ENCODE measurements at places on chromosomes 6 and 20.
A peak's percentile ranks its signal among the peaks of the same experiment; 100 is the strongest.

GRCh38 chr6:127727260-127727953 lies 150.4 kb downstream of the C6orf58 start:
- DNase-seq: no peak

GRCh38 chr6:106186714-106187113 lies 100.6 kb downstream of the PRDM1 start:
- no peak for DNase-seq

DNA sequence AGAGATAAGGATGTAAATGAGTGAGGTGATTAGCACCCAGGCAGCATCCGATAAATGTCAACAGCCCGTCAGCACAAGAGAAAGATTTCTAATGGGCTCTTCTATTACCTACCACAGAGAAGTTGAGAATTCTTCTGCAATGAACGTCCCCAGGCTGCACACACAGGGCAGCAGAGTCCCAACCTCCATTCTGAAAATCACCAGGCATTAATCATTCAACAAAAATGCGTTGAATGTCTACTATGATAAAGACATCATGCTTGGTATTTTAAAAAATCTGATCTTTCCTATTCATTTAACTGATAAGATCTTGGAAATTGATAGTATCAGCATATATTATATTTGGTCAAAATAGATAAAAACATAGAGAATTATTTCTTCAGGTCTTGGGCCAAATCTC lies 59.5 kb upstream of the VGLL2 start:
- no peak for DNase-seq

GRCh38 chr6:134449781-134450180 lies 131.9 kb upstream of the SGK1 start:
- DNase-seq: no peak

- DNase-seq: no peak
These were observed 666 bp downstream of the TPD52L1 start for GRCh38 chr6:125154118-125154760.

- no peak for DNase-seq
These were observed 114.0 kb upstream of the HDGFL1 start for GRCh38 chr6:22455378-22455777.

GRCh38 chr20:5807431-5807830 lies 57.2 kb downstream of the SHLD1 start:
- DNase-seq: no peak

DNA sequence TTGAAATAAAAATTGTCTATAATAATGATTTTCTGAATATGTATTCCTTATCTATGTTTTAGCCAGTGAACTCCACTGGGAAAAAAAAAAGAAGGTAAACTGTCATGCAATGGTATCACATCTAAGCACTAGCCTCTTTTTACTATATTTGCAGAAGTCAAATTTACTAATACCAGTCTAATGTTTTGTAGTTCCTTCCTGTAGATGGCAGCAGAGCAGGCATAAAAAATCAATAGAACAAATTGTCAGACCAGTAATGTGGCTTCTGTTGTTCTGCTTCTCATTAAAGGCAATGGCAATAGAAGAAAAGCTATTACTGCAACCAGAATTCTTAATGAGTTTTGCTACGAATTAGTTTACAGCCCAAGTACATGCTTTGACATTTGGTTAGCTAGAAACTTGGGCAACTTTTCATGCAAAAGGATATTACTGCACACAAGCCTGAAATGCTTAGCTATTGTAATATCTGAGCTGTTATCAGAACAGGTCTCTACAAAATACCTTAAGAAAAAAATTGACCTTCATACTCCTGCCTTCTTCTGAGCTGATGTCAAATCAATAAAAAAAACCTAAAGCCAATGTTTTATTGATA lies 476.9 kb downstream of the KHDRBS2 start:
- no peak for DNase-seq

GRCh38 chr6:157056275-157056674 lies 267.0 kb downstream of the TMEM242 start:
- no peak for DNase-seq

DNA sequence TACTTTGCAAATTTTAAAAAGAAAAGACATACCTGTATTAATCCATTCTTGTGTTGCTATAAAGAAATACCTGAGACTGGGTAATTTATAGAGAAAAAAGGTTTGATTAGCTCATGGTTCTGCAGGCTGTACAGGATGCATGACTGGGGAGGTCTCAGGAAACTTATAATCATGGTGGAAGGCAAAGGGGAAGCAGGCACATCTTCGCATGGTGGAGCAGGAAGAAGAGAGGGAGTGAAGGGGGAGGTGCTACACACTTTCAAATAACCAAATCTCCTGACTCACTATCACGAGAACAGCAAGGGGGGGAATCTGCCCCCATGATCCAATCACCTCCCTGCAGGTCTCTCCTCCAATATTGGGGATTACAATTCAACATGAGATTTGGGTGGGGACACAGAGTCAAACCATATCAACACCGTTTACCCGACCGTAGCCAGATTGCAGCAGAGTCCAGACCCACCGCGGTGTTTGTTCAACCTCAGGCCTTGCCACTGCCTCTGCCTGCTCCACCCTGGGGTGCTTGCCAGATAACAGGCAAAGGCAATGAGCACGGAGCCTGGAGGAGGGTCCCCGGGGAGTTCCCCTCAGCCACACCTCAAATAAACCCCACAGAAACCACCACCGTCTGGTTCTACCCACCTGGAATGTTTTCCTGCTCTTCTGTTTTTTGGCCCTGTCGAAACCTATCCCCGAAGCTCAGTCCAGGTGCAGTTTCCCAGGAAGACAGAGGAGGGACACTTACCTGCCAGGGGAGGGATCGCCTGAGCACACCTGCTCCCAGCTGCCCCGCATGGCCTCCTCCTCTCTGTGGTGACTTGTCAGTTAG lies 142.2 kb upstream of the AFDN start:
- no peak for DNase-seq

DNA sequence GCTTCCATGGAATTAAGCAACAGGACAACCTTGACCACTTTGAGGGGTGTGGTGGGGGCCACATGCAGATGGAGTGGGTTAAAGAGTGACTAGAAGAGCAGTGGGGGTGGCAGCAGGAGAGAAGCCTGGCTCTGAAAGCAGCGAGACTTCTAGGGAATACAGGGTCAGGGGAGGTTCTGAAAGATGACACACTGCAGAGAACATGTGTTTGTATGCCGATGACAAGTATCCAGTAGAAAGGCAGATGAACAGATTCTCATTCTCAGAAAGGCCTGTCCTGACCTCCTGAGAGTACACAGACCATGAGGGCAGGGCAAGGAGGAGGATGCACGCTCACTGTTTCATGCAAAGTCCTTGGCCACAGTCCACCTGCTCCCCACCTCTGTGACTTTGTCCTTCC lies 2.9 kb downstream of the LPA start:
- DNase-seq: no peak

DNA sequence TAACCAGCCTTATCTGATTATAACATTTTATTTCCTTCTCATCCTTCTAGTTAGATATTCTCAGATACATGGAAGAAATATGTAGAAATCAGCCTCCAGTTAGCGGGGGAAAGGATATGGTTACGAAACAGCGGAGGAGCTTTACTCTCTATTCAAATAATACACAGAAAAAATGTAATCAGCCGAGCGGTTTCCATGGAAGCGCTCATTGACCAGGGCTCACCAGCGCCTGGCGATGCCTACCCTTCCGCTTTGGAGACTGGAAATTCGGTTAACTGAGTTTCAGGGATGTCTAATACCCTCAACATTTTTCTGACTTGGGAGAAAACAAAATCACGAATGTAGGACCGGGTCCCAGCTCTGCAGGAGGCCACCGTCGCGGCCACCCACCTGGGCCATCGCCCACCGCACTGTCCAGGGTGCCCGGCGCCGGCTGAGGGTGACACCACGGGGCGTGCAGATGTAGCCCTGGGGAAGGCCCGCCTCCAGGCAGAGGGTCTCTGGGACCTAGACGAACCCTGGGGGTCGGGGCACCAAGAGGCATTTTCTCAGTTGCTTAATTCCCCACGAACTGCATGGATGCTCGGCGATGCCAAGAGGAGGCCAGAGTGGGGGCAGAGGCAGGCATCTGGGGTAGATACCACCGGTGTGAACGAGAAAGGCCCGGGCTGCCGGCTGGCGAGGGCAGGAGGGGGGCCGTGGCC lies 1.7 kb downstream of the PRR18 start:
- no peak for DNase-seq

DNA sequence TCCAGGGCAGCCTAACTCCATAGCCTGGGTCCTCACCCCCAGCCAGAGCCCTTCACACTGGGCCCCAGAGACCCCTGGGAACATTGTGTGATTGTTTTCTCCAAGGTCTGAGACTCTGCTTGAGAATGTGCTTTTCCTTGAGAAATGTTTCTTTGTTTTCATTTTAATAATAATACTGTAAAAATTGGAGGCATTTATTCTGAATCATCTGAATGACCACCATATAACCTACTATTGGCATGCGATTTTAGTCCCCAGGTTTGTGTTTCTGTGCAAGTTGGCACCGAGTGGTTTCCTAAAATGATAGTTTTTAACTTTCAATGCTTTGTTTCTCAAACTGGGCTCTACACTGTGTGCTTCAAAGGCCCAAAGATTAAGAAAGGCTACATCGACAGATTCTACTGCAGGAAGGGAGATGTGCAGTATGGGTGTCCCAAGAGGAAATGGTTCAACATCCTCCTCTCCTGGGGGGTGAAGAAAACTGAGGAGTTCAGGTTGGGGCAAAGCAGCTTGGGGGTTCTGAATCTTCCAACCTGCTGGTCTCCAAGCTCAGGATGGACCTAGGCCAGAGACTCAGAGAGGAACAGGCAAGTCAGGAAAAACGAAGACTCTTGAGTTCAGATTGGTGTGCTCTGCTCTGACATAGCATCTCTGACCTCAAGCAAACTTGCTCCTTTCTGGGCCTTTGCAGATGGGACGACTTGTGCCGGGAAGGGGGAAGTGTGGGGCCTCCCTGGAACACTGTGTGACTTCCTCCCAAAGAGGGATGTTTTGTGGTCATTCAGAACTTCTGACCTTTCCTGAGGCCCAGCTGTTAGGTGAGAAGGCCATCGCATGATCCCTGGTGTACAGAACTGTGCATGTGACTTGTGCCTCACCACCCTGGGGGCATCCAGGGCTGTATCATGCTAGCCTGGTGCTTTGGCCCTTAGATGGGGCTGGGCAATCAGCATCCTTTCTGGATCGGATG lies 31.0 kb downstream of the DAAM2 start:
- no peak for DNase-seq

DNA sequence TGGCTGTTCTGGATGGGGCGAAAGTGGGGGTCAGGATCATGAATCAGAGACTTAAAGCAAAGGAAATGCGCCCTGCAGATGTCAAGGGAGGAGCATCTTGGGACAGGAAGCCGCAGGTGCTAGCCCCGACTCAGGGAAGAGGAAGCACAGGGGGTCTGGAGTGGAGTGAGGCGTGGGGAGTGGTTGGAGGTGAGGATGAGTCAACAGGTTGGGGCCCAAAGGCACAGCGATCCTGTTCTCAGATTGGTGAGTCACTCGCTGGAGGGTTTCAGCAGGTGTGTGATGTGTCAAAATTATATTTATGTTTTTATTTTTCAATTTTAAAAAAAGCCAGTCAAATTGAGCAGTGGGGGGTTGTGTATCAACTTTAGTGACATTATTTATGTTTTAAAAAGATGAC lies 19.0 kb downstream of the PACSIN1 start:
- peak; percentile 25 for DNase-seq

GRCh38 chr6:3869632-3870527 lies 20.7 kb downstream of the FAM50B start:
- no peak for DNase-seq

DNA sequence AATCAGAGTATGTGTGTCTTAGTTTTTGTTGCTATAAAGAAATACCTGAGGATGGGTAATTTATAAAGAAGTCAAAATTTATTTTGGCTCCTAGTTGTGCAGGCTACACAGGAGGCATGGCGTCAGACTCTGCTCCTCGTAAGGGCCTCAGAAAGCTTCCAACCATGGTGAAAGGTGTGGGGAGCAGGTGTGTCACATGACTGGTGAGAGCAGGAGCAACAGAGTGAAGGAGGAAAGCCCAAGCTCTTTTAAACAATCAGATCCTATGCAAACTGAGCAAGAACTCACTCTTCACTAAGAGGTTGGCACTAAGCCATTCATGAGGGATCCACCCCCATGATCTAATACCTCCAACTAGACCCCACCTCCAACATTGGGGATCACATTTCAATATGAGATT lies 1524.3 kb downstream of the HACE1 start:
- DNase-seq: no peak

DNA sequence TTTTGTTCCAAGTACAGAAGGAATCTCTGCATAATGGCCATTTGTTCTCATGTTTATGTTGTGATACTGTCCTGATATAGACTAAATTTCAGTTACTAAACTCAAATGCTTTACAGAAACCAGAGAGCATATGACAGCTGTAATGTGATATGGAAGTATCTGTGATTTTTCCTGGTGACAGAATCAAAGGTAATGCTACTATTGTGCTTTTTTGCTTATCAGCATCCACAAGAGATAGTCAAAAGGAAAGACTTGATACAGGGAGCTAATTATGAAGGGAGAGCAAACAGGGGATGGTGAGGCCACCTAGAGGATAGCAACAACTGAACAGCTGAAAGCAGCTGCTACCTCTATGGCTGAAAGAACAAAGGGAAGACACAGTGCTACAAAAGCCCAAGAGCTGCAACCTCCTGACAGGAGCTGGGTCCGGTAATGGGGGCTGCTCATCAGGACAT lies 181.4 kb downstream of the PHF3 start:
- DNase-seq: no peak

GRCh38 chr6:144617191-144617590 lies 332.1 kb downstream of the UTRN start:
- no peak for DNase-seq

DNA sequence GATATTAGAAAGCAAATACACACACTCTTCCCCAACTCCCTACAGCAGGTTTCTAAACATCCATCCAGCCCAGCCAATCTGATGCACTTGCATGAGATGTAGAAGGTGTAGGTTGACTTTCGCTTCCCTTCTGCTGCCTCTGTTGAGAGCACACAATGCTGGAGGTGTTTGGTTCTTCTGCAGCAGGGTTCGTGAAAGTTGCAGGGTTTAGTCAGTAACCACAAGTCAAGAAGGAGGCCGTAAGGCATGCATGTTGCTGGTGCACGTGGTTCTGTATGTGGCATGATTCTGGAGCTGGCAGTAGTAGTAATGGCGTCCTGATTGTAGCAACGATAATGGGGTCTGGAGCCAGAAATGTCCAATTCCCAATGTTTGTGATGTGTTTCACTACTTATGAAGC lies 53.0 kb downstream of the DEK start:
- DNase-seq: no peak

DNA sequence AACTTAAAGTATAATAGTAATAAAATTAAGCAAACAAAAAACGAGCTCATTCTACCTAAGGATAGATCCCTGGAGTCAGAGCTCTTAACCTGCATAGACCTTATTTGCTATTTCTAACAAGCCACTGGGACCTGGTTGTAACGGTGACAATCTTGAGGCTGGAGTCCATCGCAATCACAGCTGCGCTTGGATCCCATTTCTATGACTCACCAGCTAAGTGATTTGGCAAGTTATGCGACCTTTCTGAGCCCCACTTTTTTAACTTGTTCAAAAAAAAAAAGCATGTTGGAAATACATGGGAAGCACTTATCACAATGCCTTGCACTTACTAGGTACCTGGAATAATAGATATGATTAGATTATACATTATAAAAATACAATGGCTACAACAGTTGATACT lies 389.5 kb upstream of the CDH4 start:
- no peak for DNase-seq

GRCh38 chr6:167479901-167480648 lies 155.2 kb downstream of the TTLL2 start:
- no peak for DNase-seq

GRCh38 chr6:167651318-167652041 lies 175.2 kb upstream of the AFDN start:
- no peak for DNase-seq
